ENCODE measurements at places on chromosomes 5 and 9. TPM values are rescaled to one million over a fixed set of nuclear protein-coding genes. Genes with fewer than 3 reads are reported as not detected.

TCOF1 gene
- 39.3 TPM for total RNA-seq

DNA sequence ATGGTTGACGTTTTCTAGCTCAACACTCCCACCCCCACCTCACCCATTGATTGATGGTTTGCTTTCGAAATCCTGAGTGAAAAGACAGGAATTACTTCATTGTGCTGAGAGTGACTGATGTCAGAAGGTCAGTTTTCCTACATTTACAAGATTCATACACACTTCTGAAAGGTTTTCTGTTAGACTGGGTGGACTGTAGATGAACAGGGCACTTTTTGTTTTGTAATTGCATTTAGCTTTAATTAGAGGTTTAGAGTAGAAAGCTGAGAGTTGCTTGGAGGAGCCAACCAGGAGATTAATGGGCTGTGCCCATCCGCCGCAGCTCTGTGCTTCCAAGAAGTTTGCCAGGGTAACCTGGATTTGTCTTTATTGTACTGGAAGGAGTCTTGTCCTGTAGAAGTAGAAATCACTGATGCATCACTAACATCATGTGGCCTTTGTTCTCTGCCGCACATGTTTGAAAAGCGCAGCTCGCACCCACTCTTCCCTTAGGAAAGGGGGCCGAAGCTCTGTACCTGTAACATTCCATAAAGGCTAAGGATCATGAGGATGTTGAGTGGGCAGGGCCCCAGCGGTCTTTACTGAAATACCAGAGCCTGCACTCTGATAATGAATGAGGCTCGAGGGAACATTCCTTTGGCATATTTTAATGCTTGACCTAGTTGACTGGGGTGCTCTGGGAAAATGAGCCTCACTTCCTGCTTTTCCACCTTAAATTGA, 267.6 kb upstream of the DMRT1 start:
- no peaks in the 10 kb centered on the region for H3K36me3 ChIP-seq
- no peaks in the 10 kb centered on the region for H3K27me3 ChIP-seq
- no peak overlapping the region for H3K4me3 ChIP-seq
- no peak for DNase-seq
- no peaks in the 10 kb centered on the region for H3K4me1 ChIP-seq

DDX4 gene
- total RNA-seq: not detected

C8G gene
- not detected for total RNA-seq

PRUNE2 gene
- 75.6 TPM for total RNA-seq

- H3K36me3 ChIP-seq: no peaks in the 10 kb centered on the region
- no peak overlapping the region for H3K27ac ChIP-seq
- no peak overlapping the region for H3K4me3 ChIP-seq
- DNase-seq: no peak
These were observed 263.4 kb upstream of the ACTBL2 start for GRCh38 chr5:57745700-57746651.

BARX1 gene
- total RNA-seq: not detected

DNA sequence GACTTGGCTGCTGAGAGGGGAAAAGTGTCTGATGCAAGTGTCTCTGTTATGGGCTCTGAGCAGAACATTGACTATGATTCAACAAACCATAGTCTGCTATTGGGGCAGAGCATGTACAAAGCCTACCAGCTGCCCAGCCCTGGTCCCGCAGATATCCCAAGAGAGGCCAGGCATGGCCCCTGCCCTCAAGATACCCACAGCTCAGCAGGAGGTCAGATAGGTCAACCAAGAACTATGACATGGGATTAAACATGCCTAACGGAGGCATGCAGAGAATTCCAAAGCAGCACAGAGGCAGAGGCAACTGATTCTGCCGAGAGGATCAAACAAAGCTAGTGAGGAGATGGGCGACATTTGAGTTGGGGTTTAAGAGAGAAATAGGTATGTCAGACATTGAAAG, 39.9 kb upstream of the CPLX2 start:
- H3K27me3 ChIP-seq: no peaks in the 10 kb centered on the region
- H3K27ac ChIP-seq: no peak overlapping the region
- H3K4me1 ChIP-seq: no peaks in the 10 kb centered on the region
- H3K36me3 ChIP-seq: no peaks in the 10 kb centered on the region
- no peak overlapping the region for H3K4me3 ChIP-seq

PCDHGB2 gene
- total RNA-seq: 8.3 TPM

DNA sequence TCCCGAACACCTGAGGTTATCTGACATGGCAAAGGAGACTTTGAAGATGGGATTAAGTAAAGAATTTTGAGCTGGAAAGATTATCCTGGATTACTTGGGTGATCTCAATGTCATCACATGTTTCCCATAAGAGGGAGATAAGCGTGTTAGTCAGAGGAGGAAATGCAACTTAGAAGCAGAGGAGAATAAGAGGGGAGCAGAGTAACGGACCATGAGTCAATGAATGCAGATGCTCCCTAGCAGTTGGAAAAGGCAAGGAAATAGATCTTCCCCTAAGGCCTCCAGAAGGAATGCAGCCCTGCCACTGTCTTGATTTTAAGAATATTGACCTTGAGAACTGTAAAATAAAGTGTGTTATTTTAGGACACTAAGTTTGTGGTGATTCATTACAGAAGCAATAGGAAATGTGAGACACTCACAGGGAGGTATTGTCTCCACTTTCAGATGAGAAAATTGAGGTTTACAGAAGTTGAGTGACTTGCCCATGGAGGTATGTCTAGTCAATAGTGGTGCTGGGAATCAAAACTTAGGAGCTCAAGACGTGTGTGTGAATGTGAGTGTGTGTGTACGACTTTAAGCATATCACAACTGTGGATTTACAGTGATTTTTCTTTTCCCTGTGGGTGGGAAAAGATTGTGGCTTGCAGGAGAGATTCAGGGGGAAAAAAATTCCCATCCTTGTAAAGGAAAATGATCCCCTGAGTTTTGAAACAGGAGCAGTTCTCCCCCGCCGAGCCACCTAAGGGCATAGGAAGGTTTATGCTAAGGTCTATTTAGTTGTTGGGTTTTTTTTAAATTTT, 125.3 kb downstream of the TRIM32 start:
- no peaks in the 10 kb centered on the region for H3K4me1 ChIP-seq
- DNase-seq: no peak
- H3K27ac ChIP-seq: no peak overlapping the region
- H3K4me3 ChIP-seq: no peak overlapping the region
- H3K27me3 ChIP-seq: no peaks in the 10 kb centered on the region

DNA sequence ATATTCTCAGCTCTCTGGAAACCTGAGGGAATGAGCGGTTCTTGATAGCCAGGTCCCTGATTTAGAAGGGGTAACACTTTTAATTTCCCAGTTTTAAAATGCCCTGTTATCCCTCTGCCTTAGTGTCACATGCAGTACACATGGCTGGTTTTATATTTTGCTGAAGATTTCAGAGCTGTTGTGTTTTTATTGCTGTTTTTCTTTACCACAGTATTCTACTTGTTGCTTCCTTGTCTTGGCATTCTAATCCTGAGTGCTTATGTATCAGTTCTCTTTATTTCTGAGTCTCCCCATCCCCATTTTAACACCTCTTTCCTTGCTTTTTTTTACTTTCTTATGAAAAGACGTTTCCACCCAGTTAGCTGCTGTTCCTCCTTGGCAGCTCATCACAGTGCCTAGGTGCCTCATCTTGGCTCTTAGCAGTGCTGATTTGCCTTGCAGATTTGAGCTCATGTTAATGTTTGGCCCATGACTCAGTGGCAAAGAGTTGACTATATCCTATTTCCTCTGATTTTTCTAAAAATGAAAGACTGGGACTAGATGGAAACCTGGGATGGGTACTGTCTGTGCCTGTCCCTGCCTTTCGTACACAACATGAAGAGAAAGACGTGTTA, 3.7 kb downstream of the MTRR start:
- no peaks in the 10 kb centered on the region for H3K27me3 ChIP-seq
- no peak for DNase-seq
- peaks cover 22% of the 10 kb centered on the region for H3K4me1 ChIP-seq
- H3K4me3 ChIP-seq: no peak overlapping the region
- no peaks in the 10 kb centered on the region for H3K36me3 ChIP-seq

Measured in vagina (tissue), 2 donors.